ENCODE measurements at places on chromosomes 5 and 9. TPM values are rescaled to one million over a fixed set of nuclear protein-coding genes. Genes with fewer than 3 reads are reported as not detected.

Gene NME5
- 13.0 TPM for total RNA-seq

Gene LCN15
- total RNA-seq = not detected

Gene LECT2
- total RNA-seq = not detected

Gene MAST4
- 13.9 TPM for total RNA-seq

Gene PCDHB12
- 12.6 TPM for total RNA-seq

Gene PCDHGB3
- 8.2 TPM for total RNA-seq

Gene PCDHGA2
- total RNA-seq = 4.5 TPM

Gene FBLL1
- 64.8 TPM for total RNA-seq

Gene IL13
- total RNA-seq = not detected

Data from frontal cortex (tissue), 4 donors.